Iris pigment epithelial cell (primary cell): ENCODE measurements at places on chromosomes 11 and 22.
A peak's percentile ranks its signal among the peaks of the same experiment; 100 is the strongest.

- no peak for DNase-seq
These were observed 56.3 kb upstream of the ZBTB44 start for GRCh38 chr11:130370845-130371590.

DNA sequence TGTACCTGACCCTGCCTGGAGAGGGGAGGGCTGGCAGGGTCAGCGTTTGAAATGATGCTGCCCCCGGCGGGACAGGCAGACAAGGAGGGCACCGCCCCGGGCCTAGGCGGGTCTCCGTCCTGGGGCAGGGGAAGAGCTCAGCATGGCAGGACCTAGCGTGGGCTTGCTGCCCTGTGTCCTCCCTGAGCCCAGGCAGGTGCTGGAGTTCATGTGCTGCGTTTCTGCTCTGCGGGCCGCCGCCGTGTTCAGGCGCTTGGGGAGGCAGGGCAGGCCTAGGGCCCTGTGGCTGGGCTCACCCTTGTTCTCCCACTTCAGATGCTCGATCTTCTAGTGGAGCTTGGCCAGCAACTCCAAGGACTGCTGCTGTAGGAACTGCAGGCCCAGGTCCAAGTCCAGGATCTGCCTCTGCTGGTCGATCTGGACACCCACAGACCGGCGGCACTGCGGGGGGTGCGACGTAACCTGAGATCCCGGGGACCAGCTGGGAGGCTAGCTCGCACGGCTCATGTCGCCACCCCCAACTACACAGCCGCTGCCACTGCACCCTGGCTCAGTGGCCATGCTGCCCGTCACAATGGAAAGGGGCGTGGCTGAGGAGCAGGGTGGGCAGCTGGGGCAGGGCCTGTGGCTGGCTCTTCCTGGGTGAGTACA lies 84.4 kb downstream of the MED15 start:
- peak; percentile 55 for DNase-seq

GRCh38 chr22:38155703-38156102 lies 25.9 kb downstream of the PLA2G6 start:
- no peak for DNase-seq

GRCh38 chr11:119229741-119230140 lies 23.6 kb downstream of the CBL start:
- no peak for DNase-seq

DNA sequence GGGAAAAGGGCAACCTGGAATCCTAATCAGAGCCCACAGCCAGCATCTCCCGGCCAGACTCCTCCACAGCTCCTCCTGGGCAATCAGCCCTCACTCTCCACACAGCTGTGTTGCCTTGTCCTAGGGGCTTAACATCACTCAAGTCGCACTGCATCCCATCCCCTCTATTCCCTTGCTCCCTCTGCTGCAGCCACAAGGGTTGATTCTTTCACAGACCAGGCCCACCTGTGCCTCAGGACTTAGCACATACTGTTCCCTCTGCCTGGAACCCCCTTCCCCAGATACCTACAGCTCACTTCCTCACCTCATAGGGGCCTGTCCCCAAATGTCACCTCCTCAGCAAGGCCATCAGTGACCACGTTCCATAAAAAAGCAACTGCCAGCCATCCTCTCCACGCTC lies 18.4 kb downstream of the SPATA19 start:
- DNase-seq = no peak

GRCh38 chr22:50218996-50219727 lies 18.4 kb downstream of the SELENOO start:
- peak; percentile 80 for DNase-seq

- DNase-seq = peak; percentile 64
These were observed 8.6 kb downstream of the MRPL11 start for GRCh38 chr11:66429983-66430602.

GRCh38 chr11:12125609-12126149 lies 15.3 kb downstream of the MICAL2 start:
- no peak for DNase-seq

GRCh38 chr22:45682064-45682463 lies 10.4 kb downstream of the ATXN10 start:
- peak; percentile 33 for DNase-seq

GRCh38 chr22:19629720-19630419 lies 84.4 kb upstream of the SEPTIN5 start:
- DNase-seq = peak; percentile 72

GRCh38 chr11:120563703-120564572 lies 52.4 kb downstream of the GRIK4 start:
- peak; percentile 33 for DNase-seq

DNA sequence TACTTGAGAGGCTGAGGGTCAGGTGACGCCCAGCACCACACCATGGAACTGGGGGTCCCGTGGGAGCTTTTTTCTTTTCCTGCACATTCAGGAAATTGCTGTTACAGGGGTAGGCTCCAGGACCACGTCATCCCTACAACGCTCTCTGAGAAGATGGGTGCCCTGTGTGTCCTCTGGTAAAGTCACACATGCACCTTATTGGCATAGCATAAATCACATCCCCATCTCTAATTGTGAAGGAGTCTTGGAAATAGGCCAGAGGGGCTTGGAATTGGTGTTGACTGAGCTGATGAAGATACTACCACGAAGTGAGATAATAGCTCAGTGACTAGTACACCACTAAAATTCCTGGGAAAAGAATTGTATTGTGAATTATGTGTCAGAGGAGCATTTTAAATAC lies 57.6 kb downstream of the TNRC6B start:
- DNase-seq = no peak

DNA sequence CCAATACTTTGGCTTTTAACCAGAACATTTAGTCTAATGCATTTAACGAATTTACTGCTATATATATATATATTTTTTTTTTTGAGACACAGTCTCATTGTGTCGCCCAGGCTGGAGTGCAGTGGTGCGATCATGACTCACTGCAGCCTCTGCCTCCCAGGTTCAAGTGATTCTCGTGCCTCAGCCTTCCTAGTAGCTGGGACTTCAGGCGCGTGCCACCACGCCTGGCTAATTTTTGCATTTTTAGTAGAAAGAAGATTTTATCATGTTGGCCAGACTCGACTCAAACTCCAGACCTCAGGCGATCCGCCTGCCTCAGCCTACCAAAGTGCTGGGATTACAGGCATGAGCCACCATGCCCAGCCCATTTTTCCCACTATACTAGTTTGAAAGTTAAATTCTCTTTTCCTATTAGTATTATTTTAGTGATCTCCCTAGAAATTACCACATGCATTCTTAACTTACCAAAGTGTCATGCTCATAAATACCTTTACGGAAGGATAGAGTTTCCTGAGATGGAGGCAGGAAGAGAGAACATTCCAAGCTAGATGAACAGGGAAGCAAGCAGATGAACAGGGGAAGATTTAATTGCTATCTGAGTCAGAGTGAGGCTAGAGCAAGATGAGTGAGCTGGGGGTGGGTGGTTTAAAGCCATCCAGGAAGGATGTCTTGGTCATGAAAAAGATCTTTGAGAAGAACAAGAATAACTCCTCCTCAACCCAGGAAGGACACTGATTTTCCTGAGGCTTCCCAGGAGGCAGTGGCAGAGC lies 4.4 kb upstream of the PGAP2 start:
- DNase-seq = peak; percentile 44

GRCh38 chr11:69925366-69926196 lies 106.4 kb upstream of the FGF3 start:
- DNase-seq = no peak

DNA sequence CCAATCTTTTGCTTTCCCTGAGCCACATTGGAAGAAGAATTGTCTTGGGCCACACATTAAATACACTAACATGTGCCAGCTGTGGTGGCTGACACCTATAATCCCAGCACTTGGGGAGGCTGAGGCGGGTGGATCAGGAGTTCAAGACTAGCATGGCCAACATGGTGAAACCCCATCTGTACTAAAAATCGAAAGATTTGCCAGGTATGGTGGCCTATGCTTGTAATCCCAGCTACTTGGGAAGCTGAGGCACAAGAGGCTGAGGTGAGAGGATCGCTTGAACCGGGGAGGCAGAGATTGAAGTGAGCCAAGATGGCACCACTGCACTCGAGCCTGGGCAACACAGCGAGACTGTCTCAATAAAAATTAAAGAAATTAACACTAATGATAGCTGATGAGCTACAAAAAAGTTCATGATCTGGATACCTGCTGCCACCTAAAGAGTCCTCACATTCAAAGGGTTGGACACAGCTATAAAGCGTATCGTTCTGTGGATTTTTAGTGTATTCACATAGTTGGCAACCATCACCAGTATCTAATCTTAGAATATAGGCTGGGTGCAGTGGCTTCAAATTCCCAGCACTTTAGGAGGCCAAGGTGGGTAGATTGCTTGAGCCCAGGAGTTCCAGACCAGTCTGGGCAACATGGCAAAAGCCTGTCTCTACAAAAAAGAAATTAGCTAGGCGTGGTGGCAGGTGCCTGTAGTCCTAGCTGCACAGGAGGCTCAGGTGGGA lies 3.4 kb upstream of the LDHC start:
- DNase-seq = no peak

DNA sequence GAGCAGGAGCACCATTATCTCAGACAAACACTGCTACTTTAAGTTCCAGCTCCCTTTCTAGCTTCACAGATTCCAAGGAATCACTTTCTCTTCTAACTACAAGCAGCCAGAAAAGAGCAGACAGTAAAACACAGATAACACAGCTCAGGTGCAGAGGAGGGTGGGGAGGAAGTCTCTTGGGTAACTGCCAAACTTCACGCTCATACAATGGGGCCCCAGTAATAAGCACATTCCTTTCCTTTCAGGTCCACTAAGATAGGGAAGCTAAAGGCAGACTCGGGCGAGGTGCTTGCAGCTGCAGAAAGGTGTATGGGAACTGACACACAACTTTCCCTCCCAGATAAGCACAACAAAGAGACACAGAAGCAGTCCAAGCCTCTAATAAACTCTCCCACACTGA lies 69.2 kb upstream of the OR9G4 start:
- DNase-seq = no peak

GRCh38 chr22:28710107-28710506 lies 30.5 kb upstream of the TTC28 start:
- DNase-seq = peak; percentile 51

- no peak for DNase-seq
These were observed 15.2 kb upstream of the EHF start for GRCh38 chr11:34605481-34606325.

- no peak for DNase-seq
These were observed 661.9 kb downstream of the CNTN5 start for GRCh38 chr11:99682646-99683045.

GRCh38 chr11:121636800-121637176 lies 184.0 kb upstream of the SORL1-AS1 start:
- DNase-seq = no peak

- no peak for DNase-seq
These were observed 1.7 kb upstream of the KRTAP5-7 start for GRCh38 chr11:71525188-71525937.

DNA sequence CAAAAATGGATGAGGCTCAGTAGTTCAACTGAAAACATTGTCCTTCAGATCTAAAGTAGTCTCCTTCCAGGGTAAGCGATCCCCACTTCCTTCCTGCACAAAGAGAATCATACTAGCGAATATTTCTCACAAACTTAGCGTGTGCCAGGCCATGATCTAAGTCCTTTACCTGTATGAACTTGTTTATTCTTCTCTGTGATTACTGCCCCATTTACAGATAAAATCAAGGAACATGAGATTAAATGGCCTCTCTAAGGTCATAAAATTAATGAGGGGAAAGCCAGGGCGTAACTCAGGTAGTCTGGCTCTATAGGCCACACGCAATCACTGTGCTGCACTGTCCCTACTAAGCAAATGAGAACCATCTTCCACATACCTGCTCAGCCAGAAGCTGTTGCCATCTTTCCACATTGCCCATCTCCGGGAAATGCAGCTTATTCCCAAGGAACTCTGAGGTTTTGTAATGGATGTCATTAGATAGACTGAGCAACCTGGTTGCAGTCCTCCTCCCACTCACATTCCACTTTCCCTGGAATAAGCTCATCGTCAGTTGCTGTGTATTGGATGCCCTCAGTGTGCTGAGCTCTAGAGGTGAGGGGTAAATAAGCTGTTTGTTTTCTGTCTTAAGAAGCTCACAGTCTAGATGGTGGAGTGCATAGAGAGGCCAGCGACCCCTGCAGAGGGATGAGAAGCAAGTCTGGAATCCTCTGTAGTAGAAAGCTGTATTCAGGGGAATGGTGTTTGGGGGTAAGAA lies 146.3 kb downstream of the SNX19 start:
- DNase-seq = peak; percentile 7

- no peak for DNase-seq
These were observed 389.3 kb downstream of the KCNA4 start for GRCh38 chr11:29627541-29627940.

- DNase-seq = peak; percentile 65
These were observed 26.8 kb downstream of the TNRC6B start for GRCh38 chr22:40204321-40205116.

- no peak for DNase-seq
These were observed 71.3 kb downstream of the KCNC1 start for GRCh38 chr11:17805873-17806272.

GRCh38 chr11:27933992-27934829 lies 173.7 kb downstream of the KIF18A start:
- DNase-seq = peak; percentile 97

- no peak for DNase-seq
These were observed 44.6 kb downstream of the KCNQ1OT1 start for GRCh38 chr11:2655016-2655719.

DNA sequence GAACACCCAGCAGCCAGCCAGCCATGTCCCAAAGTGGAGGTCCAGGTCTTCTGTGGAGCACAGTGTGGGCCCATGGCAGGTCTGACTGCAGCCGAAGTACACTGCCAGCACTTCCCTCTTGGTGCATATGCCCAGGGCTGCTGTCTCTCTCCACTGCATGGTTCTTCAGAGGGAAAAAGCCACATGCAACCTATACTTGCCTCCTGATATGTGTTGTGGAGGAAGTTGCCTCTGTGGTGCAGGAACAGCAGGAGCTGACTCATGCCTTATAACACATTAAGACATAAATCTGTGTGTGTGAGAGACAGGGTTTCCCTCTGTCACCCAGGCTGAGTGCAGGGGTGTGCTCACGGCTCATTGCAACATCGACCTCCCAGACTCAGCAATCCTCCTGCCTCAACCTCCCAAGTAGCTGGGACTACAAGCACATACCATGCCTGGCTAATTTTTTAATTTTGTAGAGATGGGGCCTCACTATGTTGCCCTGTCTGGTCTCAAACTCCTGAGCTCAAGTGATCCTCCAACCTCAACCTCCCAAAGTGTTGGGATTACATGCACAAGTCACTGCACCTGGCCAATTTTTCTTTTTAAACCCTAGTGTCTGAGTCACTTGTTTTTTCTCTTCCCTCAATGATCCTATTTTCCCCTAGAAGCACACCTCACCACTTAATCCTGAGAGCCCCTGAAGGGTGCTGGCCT lies 98.8 kb downstream of the MPPED2 start:
- peak; percentile 49 for DNase-seq

GRCh38 chr22:17707526-17707925 lies 66.7 kb downstream of the BID start:
- peak; percentile 60 for DNase-seq
